ENCODE measurements at places on chromosomes 2 and 18.

GRCh38 chr18:8800876-8801262 lies 95.5 kb downstream of the MTCL1 start:
- DNase-seq, result no peak

DNA sequence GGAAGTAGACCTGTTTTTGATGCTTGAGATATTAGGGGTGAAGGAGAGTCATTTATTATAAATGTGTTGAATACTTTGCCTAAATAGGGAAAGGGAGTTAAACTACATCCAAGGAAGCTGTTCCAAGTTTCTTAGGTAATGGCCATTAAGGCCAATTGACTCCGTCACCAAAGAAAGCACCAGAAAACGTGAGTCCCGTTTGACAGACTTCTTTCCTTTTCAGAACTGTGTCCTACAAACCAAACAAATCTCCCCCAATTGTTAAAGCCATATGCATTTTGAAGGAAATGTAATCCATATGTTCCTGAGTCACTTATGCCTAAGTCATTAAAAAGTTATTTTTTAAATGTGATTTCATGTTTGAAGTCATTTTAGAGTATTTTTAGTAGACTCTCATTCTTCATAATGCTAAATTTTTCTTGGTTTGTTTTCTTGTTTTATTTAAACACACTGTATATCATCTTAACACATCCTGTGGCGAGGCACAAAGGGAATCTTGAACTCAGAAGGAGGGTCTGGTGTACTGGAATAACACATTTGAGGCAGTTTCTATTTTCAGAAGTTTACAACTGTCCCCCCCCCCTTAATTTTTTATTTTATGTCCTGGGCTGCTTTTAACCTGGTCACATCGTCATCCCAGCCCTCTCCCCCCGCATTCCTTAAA lies 133.7 kb downstream of the RHBDD1 start:
- no peak for DNase-seq

GRCh38 chr2:32453242-32454062 lies 96.6 kb downstream of the BIRC6 start:
- DNase-seq, result no peak

DNA sequence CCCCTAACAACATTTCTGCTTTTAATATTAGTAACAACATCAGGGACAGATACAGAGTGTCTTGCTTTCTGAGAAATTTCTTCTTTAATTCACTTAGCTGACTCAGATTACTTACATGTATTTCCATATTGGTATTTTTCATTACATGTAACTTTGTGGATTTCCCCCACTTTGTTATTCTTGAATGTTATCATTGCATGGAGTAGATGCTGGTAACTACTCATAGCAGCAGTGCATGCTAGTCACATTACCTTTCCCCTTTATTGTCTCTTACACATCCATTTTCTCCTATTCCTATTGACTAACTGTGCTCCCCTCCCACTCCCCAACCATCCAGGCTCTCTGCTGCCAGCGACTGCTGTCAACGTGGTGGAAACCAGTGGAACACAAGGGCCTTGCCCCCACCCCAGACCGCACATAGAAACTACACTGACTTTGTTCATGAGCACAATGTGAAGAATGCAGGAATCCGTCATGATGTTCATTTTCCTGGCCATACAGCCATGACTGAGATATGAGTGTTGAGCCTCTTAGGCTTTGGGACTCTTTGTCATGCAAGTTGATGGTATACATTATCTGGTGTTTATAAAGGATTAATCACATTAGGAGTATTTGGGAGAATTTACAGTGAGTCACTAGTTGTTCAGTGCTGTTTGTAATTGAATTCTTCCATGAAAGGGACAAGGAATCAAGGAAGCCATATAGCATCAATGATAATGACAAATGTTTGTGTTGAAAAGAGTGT lies 91.0 kb downstream of the EPB41L5 start:
- no peak for DNase-seq

GRCh38 chr18:22977847-22978701 lies 44.9 kb downstream of the RBBP8 start:
- no peak for DNase-seq
